Calu3 (cell line): ENCODE measurements at places on chromosomes 6 and 20.

DNA sequence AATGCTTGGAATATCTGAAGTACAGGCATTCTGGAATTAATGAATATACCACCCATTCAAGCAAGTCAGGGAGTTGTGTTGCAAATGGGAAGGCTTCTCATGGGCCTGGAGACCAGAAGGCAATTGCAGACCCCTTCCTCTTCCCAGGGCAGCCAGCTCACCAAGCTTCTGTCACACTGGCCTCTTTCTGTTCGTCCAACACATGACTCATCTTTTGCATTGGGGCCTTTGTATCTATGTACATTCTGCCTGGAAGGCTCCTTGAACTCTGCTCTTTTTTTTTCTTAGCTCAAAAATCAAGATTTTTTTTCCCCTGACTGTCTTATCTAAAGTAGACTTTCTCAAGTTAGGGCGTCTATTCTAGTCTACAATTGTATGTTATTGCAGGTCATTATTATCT lies 132.9 kb upstream of the MYLIP start:
- DNase-seq: no peak

DNA sequence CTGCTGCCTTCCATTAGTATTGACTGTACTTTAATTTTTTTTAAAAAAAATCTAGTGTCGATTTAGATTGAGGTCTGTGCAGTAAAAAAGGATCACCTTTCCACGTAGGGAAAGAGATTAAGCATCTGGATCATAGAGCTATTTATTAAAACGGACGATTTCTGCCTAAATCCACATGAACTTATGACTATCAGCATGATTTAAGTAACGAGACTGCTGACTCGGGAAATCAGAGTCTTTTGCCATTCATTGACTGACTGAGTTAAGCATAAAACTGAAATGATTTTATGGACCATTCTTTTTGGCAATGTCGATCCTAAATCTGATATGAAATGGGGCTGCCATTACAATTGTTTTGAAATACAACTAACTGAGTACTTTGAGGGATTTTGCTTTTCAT lies 261.7 kb downstream of the SAMD5 start:
- no peak for DNase-seq

DNA sequence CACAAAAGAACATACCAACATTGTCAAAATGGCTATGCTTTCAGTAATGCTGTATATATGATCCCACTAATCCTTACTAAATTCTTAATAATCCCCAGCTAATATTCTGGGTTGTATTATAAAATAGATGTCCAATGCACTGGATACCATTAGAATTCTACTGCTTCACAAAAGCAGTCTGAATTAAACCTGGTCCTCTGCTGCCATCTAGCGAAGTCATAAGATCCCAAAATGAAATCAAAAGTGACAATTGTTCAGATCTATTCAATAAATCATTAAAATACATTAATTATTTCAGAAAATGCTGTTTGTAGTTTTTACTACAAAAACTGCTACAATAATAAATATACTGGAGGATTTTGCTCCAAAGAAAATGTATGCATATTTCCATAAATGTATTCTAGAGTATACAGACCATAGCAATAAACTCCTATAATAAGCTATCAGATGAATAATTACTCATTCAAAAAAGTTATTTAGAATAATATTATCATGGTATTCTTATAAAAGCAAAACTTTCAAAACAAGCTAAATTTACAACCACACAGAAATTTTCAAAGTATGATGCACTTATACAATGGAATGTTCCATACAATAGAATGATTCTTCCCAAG lies 92.6 kb downstream of the RNGTT start:
- peak; percentile 56 for DNase-seq

GRCh38 chr20:39795401-39796272 lies 833.5 kb downstream of the DHX35 start:
- no peak for DNase-seq

DNA sequence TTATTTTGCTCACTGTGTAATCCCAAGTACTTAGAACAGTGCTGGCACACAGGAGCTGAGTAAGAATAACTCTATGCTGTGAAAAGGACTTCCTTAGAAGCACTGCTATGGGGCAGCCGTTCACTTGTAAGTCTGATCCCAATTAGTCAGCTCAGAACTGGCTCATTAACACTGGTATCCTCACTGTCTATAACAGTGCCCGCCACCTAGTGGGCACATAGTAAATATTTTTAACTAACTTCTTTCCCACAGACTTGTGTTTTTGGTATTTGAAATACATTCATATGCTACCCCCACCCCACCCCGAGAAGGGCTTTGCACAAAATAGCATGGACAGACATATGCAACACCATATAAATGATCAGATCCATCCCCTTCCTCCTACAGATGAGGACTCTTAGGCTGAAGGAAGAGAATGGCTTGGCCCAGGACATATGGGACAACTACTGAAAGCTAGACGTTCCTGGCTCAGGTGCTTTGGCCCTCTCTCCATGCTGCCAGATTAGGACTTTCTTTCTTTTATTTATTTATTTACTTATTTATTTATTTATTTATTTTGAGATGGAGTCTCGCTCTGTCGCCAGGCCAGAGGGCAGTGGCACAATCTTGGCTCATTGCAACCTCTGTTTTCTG lies 47.1 kb downstream of the DST start:
- DNase-seq: peak; percentile 41

GRCh38 chr6:159008656-159009288 lies 8.8 kb upstream of the RSPH3 start:
- DNase-seq: no peak

DNA sequence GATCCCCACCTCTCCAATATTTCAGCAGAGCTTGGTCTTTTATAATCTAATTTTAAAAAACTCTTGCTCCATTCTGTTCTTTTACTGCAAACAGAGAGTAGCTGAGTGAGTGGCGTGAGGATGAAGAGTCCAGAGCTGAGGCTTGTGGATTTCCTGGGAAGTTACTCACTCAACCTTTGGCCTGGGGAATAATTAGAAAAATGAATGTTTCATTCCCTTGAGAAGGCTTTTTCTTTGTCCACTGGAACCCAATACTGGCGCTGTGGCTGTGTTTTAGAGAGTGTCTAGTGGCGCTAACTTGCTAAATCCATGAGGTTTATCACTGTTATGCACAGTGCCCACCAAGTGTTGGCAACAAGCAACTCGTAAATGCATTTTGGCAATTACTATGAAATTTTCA lies 251.5 kb downstream of the HIVEP2 start:
- DNase-seq: no peak

- DNase-seq: no peak
Measured at GRCh38 chr6:169131390-169131789, 122.3 kb downstream of the THBS2 start.

- no peak for DNase-seq
Measured at GRCh38 chr6:49764571-49765236, 20.5 kb upstream of the CRISP3 start.

- DNase-seq: no peak
Measured at GRCh38 chr6:139133262-139134063, 1.4 kb upstream of the HECA start.

- no peak for DNase-seq
Measured at GRCh38 chr6:89978749-89979145, 84.5 kb downstream of the GJA10 start.

GRCh38 chr20:50124496-50124895 lies 11.5 kb upstream of the UBE2V1 start:
- DNase-seq: no peak

DNA sequence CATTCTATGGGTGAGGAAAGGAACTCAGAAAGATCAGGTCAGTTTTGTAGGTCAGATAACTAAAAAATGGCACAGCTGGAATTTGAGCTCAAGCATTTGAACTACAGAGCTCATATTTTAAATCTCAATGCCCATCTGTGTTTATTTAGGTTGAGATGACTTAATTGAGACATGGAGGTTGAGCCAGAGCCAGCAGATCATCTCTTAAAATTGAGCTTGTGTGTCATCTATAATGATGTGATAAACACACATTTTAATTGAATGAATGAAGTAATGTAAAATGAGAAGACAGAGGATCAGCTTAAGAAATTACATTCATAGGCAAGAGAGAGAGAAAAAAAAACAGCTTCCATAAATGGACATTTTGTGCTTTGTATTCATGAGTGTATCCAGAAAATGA lies 3.7 kb downstream of the MANEA start:
- no peak for DNase-seq

DNA sequence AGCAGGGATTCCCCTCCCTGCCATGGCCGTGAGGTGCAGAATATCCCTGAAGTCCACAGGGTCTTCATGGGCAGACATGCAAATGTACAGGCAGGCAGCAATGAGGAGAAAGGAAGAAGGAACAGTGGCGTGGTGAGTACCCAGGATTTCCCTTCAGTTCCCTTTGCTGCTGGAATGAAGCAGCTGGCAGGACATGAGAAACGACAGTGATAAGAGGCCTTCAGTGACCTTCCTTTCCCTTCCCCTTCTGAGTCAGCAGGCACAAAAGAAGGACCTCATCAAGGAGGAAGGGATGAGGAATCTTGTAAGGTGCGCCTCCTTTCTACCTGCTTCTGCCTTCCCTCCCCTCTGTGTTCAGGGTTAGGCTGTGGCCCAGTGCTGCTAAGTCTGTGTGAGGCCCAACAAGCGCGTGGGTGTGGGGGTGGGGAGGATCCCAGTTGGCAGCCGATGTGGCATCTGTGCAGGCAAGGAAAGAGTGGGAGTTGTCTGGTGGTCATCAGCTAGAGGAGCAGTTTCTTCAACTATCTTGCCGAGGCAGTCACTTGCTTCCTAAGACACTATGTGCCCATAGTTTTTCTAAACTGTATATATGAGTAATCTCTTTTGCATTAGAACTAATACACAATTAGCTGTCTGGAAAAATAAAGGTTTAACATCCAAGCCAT lies 29.5 kb upstream of the FBXO9 start:
- DNase-seq: no peak

DNA sequence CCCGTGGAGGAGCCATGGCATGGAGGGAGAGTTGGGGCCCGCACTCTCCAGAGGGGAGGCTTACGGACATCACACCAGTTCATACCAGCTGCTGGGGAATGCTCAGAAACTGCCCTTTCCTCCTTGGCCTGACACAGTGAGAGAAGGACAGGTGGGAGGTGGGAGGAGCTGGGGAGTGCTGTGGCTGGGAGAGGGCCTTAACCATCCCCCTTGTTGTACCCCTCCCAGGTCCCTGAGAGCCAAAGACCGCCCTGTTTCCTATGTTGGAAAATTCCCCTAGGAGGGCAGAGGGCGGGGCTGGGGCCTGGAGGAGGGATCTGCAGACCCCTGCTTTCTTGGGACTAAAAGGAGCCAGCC lies 24.1 kb downstream of the FOXP4 start:
- DNase-seq: no peak

- DNase-seq: no peak
Measured at GRCh38 chr20:24590178-24590982, 121.0 kb downstream of the SYNDIG1 start.

- no peak for DNase-seq
Measured at GRCh38 chr20:16143596-16143995, 429.7 kb downstream of the KIF16B start.

- DNase-seq: no peak
Measured at GRCh38 chr20:12095180-12095920, 177.7 kb downstream of the BTBD3 start.

GRCh38 chr20:14922503-14923267 lies 585.3 kb upstream of the FLRT3 start:
- no peak for DNase-seq

GRCh38 chr6:82094166-82094806 lies 153.3 kb downstream of the IBTK start:
- DNase-seq: no peak

GRCh38 chr6:38498805-38499445 lies 140.8 kb downstream of the BTBD9 start:
- no peak for DNase-seq

- no peak for DNase-seq
Measured at GRCh38 chr20:1304710-1305515, 24.0 kb downstream of the SDCBP2 start.

GRCh38 chr6:135496800-135497411 lies 634 bp downstream of the AHI1 start:
- no peak for DNase-seq

DNA sequence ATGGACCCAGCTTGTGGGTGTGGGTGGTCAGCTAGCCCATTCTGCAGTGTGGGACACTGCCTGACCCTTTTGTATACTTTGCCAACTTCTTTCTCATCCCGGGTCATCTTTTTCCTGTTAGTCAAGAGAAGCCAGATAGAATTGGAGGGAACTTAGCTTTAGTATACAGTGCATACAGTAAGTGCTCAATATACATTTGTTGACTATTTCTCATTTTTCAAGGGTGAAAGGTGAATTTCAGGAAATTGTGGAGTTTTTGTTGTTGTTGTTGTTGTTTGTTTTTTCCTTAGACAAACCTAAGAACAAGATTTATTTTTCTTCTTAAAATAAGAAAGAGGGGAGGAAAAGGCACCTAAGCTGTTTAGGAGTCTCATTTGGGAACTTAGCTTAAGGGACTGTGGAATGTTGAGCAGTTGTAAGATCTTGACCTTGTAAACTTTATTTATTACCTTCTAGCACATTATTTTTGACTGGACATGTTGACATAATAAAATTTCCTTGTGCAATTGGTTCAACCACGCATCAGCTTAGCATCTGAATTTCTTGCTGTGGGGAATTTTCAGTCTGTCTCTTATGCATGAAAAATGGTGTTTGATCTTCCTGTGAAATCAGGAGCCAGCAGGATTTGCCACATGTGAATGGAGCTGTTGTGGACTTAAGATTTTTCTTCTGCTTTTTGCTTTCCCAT lies 113.6 kb downstream of the ARID1B start:
- DNase-seq: no peak

DNA sequence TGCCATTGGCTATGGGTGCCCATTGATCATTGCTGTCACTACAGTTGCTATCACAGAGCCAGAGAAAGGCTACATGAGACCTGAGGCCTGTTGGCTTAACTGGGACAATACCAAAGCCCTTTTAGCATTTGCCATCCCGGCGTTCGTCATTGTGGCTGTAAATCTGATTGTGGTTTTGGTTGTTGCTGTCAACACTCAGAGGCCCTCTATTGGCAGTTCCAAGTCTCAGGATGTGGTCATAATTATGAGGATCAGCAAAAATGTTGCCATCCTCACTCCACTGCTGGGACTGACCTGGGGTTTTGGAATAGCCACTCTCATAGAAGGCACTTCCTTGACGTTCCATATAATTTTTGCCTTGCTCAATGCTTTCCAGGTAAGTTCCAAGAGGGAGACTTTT lies 16.4 kb downstream of the ADGRF4 start:
- no peak for DNase-seq

- no peak for DNase-seq
Measured at GRCh38 chr6:21745543-21746337, 152.2 kb downstream of the SOX4 start.

- DNase-seq: no peak
Measured at GRCh38 chr20:58778760-58779159, 71.9 kb downstream of the GNAS-AS1 start.
